Stimulated activated CD4-positive, alpha-beta T cell treated with anti-CD3 and anti-CD28 coated beads, Interleukin-4, amount 100 ng/mL, for 24 hours (primary cell): ENCODE measurements at places on chromosomes 12 and 14.

DNA sequence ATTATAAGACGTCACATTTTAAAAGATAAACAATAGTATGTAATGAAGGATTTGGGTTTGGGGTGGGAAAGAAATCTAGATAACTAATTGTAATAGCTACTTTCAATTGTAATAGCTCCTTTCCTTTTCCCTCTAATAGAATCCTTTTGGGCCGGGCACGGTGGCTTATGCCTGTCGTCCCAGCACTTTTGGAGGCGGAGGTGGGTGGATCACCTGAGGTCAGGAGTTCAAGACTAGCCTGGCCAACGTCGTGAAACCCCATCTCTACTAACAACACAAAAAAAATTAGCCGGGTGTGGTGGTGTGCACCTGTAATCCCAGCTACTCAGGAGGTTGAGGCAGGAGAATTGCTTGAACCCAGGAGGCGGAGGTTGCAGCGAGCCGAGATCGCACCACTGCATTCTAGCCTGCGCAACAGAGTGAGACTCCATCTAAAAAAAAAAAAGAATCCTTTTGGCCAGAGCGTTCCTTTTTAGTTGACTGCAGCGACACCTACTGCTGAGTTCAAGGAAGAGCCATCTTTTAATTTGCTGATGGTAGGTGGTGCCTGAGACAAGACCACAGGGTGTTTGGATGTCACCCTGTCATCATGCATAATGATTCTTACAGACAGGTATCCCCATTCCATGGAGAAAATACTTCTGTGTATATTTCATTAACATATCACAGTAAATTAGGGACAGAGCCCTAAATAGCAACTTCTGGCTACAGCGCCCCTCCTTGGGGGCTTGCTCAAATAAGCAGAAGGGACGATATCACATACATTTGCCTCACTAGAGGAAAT is 79.5 kb downstream of the ARMH4 start:
- peak; percentile 43 for DNase-seq

DNA sequence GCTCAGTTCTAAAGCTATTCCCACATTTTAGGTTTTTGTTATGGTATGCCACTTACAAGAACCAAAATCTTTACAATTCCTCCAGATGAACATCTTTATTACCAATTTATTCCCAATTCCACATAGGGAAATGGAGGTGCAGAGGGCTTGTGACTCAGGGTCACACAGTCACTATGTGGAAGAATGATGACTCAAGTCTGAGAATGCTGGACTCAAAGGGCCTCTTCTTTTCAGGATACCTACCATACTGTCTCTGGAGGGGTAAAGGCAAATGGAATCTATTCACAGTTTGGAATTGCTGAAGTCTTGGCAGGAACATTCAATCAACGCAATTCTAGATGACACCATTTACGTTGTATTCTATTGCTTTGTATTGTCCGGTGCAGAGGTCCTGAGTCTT is 48.2 kb upstream of the MANSC4 start:
- no peak for DNase-seq

DNA sequence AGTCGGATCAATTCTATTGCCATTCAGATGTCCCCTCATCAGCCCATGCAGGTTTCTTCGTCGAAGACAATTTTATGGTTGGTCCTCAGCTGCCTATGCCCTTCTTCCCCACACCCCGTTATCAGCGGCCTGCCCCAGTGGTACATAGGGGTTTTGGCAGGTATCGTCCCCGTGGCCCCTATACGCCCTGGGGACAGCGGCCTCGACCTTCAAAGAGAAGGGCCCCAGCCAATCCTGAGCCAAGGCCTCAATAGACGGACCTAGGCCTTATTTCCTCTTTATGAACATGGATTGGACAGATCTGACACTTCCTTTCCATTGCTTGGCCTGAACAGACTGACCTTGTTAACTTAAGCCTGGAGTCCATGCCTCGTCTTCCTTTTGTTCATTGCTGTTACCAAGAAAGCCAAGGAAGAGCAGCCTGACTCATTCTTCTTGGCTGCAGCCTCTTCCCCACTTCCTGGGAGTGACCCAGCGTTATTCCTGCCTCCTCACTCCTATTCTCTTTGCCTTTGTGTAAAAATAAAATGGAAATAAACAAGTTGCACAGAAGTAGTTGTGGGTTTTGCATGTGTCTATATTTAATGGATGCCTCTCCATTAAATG is 156.5 kb upstream of the AMIGO2 start:
- DNase-seq: no peak

DNA sequence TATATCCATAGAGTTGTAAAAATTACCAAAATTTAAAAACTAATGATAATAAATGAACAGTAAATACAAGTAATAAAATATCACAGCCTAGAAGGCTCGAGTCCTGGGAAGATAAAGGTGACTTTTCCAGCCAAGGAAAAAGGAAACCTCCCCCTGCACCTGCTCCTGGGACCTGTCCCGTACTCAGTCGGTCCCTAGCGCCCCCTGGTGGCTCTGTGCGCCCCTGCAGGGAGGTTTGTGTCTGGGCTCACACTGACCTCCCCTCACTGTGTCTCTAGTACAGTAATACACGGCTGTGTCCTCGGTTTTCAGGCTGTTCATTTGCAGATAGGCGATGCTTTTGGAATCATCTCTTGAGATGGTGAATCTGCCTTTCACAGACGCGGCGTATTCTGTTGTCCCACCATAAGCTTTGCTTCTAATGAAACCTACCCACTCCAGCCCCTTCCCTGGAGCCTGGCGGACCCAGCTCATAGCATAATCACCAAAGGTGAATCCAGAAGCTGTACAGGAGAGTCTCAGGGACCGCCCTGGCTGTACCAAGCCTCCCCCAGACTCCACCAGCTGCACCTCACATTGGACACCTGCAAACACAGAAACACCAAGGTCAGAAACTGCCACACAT is 1030.4 kb downstream of the TMEM121 start:
- DNase-seq: peak; percentile 84

GRCh38 chr12:4307593-4308333 is 13.2 kb upstream of the TIGAR start:
- no peak for DNase-seq

GRCh38 chr12:122085591-122085990 is 7.0 kb downstream of the MLXIP start:
- no peak for DNase-seq
